Stomach (tissue), 19 donors: ENCODE measurements at places on chromosomes 12 and 14.

DNA sequence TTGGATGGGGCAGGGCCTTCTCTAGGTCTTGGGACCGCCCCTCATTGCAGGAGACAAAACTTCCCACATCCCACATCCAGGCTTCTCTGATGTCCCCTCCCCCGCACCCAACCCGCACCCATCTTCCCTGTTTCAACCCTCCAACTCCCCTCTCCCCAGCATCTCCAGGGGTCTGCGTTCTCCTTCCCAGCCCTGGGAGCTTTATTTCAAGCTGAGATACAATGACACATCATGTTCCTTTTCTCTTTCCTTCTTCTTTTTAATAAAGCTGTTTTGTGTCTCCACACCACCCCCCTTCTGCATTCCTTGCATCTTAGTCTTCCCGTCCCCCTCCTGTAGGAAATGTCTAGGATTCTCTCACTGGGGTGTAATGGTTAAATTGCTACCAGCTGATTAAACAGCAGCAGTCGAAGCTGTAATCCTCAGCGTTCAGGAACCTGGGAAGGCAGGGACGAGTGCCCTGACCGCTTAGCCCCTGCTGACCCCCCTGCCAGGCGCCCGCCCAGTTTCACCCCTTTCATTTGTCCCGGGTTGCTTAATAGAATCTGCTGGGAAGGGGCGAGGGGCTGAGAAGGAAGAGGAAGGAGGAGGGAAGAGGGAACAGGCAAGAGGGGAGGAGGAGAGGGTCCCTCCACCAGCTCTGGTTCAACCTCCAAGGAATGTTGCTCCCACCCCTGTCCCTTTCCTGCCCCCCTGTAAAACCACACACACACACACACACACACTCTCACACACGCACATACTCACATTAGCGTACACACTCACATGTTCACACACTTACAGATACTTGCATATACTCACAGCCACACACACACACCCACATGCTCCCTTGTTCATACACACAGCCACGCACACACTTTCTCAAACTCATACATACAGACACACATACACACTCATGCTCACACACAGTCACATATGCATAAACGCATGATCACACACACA is 104.5 kb upstream of the MED13L start:
- H3K4me3 ChIP-seq: no peak overlapping the region
- H3K27me3 ChIP-seq: no peaks in the 10 kb centered on the region
- H3K36me3 ChIP-seq: no peaks in the 10 kb centered on the region

DNA sequence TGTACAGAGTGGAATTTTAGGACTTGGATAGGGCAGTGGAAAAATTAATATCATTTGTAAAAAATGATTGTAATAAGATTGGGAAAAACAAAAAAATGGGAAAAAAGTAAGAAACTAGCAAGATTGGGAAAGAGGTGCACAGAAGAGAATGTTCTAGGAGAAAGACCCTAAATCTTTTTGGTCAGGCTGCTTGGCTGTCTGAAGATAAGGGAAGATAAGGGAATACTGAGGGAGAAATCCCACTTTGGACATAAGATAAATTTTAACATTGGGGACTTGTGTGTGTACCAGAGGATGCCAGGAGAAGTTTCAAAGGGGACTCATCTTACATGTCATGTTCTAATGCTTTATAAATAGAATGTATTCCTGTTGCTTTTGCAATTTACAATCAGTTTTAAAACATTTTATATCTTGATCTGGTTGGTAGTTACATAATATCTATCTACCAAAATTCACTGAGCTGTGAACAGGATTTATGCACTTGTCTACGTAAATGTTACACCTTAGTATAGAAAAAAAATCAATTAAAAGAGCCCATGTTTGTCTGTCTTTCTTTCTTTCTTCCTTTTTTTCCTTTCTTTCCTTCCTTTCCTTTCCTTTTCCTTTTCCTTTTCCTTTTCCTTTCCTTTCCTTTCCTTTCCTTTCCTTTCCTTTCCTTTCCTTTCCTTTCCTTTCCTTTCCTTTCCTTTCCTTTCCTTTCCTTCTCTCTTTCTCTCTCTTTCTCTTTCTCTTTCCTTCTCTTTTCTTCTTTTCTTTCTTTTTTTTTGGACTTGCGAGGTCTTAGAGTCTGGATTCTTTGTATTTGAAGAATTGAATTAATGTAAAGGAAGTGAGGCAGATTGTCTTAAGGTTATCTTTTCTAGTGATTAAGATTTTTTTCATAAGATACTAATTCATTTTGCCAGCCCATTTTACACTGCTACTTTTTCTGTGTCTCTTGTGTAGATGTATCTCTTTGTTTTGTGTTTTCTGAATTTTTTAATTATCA is 66.1 kb downstream of the KTN1 start:
- peaks cover 15% of the 10 kb centered on the region for H3K36me3 ChIP-seq
- H3K27ac ChIP-seq: no peak overlapping the region
- no peak for DNase-seq
- H3K27me3 ChIP-seq: no peaks in the 10 kb centered on the region
- no peak overlapping the region for H3K4me3 ChIP-seq
- H3K4me1 ChIP-seq: no peaks in the 10 kb centered on the region

DNA sequence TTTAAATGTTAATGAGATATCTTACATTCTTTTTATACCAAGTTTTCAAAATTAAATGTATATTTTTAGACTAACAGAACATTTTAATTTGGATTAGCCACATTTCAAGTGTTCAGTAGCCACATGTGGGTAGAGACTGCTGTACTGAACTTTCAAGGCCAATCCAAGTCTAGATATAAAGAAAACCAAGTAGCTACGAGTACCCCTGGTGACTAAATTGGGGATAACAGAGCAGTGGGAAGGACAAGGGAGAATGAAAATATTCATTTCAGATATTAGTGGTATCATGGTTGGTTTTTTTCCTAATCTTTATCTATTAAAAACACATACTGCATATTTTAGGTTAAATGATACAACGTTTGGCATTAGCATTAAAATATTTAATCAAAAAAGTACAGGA is 69.4 kb upstream of the RHOJ start:
- H3K36me3 ChIP-seq: no peaks in the 10 kb centered on the region
- H3K4me1 ChIP-seq: no peaks in the 10 kb centered on the region
- H3K27me3 ChIP-seq: no peaks in the 10 kb centered on the region

GRCh38 chr14:57418999-57419398 is 28.6 kb downstream of the NAA30 start:
- no peaks in the 10 kb centered on the region for H3K36me3 ChIP-seq
- no peak overlapping the region for H3K27ac ChIP-seq
- DNase-seq: no peak
- peaks cover 4% of the 10 kb centered on the region for H3K4me1 ChIP-seq
- no peaks in the 10 kb centered on the region for H3K27me3 ChIP-seq

GRCh38 chr14:76752744-76753143 is 8.5 kb upstream of the VASH1 start:
- no peaks in the 10 kb centered on the region for H3K27me3 ChIP-seq
- H3K4me1 ChIP-seq: no peaks in the 10 kb centered on the region
- no peak for DNase-seq
- H3K36me3 ChIP-seq: no peaks in the 10 kb centered on the region
- no peak overlapping the region for H3K27ac ChIP-seq
- no peak overlapping the region for H3K4me3 ChIP-seq

DNA sequence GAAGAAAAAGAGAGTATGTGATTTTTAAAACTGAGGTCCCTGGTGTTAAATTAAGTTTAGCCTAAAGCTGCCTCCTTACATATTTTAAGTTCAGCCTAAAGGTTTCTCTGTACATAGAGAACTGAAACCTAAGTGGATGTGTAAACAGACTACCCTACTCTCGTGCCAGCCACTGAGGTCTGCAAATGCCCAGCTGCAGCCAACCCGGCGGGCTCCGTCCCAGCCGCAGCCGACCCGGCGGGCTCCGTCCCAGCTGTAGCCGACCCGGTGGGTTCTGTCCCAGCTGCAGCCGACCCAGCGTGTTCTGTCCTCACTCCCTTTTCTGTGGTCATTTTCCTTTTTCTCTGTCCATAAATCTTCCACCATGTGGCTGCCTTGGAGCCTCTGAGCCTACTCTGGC is 97.2 kb upstream of the SFSWAP start:
- H3K27me3 ChIP-seq: no peaks in the 10 kb centered on the region
- no peaks in the 10 kb centered on the region for H3K4me1 ChIP-seq
- H3K4me3 ChIP-seq: no peak overlapping the region

GRCh38 chr12:101664992-101665391 is 32.4 kb upstream of the CHPT1 start:
- H3K4me3 ChIP-seq: no peak overlapping the region
- H3K27ac ChIP-seq: no peak overlapping the region
- DNase-seq: no peak
- H3K36me3 ChIP-seq: no peaks in the 10 kb centered on the region
- H3K4me1 ChIP-seq: no peaks in the 10 kb centered on the region

DNA sequence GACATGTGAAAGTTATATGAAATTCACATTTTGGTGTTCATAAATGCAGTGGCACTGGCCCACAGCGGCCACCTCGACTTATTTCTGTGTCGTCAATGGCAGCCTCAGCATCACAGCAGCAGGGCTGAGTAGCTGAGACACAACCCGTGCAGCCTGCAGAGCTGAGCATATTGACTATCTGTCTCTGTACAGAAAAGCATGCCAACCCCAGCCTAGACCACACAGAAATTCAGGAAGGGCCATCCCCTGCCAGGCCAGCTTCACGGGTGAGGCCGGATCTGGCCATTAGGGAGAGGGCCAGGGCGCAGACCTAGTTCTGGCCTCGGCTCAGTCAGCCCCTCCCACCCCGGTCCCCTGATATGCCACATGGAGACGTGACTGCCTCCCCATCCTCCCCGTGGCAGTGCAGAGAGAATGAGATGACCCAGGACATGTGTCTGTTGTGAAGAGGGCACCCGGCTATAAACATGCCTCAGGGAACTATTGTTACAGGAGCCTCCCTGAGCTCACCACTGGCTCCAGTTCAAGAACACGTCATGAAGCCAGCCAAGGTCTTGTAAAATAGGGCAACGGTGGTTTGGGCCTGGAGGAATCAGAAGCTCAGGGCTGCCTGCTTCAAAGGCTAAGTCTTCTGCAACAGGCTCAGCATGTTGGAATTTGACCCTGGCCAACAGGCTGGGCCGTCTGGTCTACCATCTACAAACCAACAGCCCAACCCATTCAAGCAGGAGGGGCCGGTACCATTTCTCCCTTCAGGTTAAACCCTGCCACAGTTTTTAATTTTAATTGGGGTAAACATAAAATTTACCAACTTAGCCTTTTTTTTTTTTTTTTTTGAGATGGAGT is 25.5 kb downstream of the SCARB1 start:
- no peak overlapping the region for H3K4me3 ChIP-seq
- peak; percentile 88 for DNase-seq
- no peaks in the 10 kb centered on the region for H3K27me3 ChIP-seq
- H3K4me1 ChIP-seq: peaks cover 28% of the 10 kb centered on the region
- no peaks in the 10 kb centered on the region for H3K36me3 ChIP-seq

DNA sequence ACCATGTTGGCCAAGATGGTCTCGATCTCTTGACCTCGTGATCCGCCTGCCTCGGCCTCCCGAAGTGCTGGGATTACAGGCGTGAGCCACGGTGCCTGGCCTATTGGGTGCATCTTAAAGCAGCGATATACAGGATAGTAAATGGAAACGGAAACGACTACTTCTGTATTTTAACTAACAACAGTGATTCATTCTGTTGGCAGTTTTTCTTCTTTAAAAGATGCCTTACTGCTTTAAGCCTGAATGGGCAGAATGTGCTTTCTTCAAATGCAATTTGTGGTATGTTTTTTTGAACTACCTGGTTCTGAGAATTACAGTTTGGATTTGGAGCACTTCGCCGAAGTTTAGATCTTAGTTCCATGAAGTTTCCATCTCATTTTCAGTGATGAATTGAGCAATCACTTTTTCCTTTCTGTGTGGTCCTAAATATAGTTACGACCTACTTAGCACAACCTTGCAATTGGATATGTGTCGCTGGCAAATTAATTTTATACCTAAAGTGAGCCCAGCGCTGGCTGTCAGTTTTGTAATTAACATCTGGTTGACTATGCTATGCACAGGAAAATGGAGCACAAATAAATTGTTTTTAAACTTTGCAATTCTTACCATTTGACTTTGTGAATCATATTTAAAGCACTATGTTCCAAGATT is 53.6 kb upstream of the EIF5 start:
- H3K27me3 ChIP-seq: peaks cover 81% of the 10 kb centered on the region
- DNase-seq: no peak
- no peak overlapping the region for H3K4me3 ChIP-seq

GRCh38 chr12:54005853-54006558 is 2.8 kb upstream of the HOXC8 start:
- H3K27ac ChIP-seq: no peak overlapping the region
- H3K4me1 ChIP-seq: peaks cover 25% of the 10 kb centered on the region
- peaks cover 99% of the 10 kb centered on the region for H3K27me3 ChIP-seq
- DNase-seq: peak; percentile 93
- peak overlapping the region; percentile 31 for H3K4me3 ChIP-seq

- H3K36me3 ChIP-seq: no peaks in the 10 kb centered on the region
- H3K27me3 ChIP-seq: no peaks in the 10 kb centered on the region
- H3K27ac ChIP-seq: no peak overlapping the region
- DNase-seq: peak; percentile 52
- no peak overlapping the region for H3K4me3 ChIP-seq
- H3K4me1 ChIP-seq: no peaks in the 10 kb centered on the region
Observed at GRCh38 chr12:57027011-57027804, 10.9 kb upstream of the TAC3 start.

GRCh38 chr14:76772300-76773187 is 11.3 kb downstream of the VASH1 start:
- H3K27me3 ChIP-seq: no peaks in the 10 kb centered on the region
- H3K4me1 ChIP-seq: no peaks in the 10 kb centered on the region
- peak overlapping the region; percentile 9 for H3K4me3 ChIP-seq

DNA sequence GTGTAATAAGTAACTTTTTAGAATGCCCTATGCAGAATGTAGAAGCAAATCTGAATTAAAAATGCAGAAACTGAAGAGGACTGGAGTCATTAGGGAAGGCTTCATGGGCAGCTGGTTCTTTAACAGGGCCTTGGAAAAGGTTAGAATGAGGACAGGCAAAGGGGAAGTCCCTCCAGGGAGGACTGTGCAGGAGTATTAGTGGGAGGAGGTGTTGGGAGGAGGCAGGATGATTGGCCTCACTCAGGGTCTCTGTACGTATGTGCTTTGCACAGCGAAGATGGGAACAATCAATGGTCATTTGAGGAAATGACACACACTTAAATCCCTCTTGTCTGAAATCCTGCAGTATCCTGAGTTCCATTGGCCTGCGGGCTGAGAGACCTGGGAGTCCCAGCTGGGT is 119.7 kb downstream of the PTCSC3 start:
- DNase-seq: no peak
- H3K27me3 ChIP-seq: no peaks in the 10 kb centered on the region
- H3K4me1 ChIP-seq: no peaks in the 10 kb centered on the region
- H3K4me3 ChIP-seq: no peak overlapping the region
- H3K27ac ChIP-seq: no peak overlapping the region

GRCh38 chr12:19458733-19459132 is 19.4 kb downstream of the AEBP2 start:
- peaks cover 51% of the 10 kb centered on the region for H3K4me1 ChIP-seq
- H3K27ac ChIP-seq: no peak overlapping the region
- no peaks in the 10 kb centered on the region for H3K36me3 ChIP-seq
- no peak for DNase-seq

GRCh38 chr14:71907793-71908515 is 24.3 kb upstream of the RGS6 start:
- no peaks in the 10 kb centered on the region for H3K4me1 ChIP-seq
- H3K27me3 ChIP-seq: peaks cover 21% of the 10 kb centered on the region
- DNase-seq: peak; percentile 11
- H3K36me3 ChIP-seq: no peaks in the 10 kb centered on the region
- no peak overlapping the region for H3K4me3 ChIP-seq
